ENCODE measurements at places on chromosomes 12 and 14.

DNA sequence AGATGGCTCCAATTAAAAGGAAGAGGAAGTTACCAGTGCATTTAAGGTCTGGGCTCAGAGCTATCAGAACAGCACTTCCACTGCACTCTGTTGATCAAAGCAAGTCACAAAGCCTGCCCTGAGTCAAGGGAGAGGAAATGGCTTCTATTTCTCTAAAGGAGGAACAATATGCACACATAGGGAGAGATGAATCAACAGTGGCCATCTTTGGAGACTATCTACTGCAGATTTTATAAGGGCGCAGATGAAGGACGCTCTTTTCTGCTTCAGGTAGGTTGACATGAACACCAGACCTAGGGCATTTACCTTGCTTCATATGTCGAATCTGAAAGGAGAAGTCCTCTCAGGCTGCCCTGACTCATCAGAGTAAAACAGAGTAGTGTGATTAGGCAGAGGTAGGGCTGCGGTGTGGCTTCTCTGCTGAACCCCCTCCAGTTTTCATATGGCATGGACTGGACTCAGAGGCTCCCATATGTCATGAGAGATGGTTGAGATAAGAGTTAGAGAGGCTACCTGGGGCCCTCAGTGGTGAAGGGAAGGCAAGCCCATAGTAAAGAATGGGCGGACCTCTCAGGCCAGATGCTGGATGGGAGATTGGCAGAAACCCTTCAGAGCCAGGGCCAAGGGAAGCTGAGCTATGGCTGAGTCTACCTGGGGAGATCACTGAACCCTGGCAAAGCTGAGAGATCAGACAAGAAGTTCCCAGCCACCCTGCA lies 84.4 kb downstream of the ARF6 start:
- DNase-seq, result no peak

DNA sequence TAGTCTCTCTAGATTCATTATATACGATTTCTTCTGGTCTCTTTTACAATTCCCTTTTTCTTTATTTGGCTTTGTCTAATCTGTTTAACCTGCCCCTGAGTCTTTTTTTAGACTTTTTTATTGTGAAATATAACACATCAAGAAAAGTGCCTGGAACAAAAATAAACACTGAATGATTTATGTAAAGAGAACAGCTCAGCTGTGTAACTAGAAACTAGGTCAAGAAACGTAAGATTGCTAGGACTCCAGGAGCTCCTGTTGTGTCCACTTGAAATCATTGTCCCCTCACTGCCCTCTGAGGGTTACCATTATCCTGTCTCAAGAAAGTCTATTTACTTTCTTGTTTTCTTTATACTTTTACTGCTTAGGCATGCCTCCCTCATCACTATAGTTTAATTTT lies 23.1 kb downstream of the EXD2 start:
- DNase-seq, result peak; percentile 8

- no peak for DNase-seq
Measured at GRCh38 chr12:105334001-105334400, 3.5 kb downstream of the C12orf75 start.

DNA sequence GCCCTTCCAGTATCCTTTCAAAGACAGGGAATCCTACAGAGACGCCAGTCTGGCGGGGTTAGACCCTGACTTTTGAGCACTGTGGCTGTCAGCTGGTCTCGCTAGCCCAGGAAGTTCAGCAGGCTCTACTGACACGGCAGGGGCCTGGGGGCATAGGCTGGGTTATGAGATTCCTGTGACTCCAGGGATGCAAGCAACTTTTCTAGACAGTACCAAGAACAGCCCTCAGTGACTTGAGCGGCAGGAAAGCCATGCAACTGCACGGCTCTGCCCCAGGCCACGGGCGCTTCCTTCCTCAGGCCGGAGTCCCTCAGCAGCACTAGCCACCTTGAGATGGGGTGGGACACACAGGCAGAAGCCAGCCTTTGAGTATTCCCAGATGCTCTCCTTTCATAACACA lies 5.1 kb upstream of the SIVA1 start:
- DNase-seq, result peak; percentile 32

DNA sequence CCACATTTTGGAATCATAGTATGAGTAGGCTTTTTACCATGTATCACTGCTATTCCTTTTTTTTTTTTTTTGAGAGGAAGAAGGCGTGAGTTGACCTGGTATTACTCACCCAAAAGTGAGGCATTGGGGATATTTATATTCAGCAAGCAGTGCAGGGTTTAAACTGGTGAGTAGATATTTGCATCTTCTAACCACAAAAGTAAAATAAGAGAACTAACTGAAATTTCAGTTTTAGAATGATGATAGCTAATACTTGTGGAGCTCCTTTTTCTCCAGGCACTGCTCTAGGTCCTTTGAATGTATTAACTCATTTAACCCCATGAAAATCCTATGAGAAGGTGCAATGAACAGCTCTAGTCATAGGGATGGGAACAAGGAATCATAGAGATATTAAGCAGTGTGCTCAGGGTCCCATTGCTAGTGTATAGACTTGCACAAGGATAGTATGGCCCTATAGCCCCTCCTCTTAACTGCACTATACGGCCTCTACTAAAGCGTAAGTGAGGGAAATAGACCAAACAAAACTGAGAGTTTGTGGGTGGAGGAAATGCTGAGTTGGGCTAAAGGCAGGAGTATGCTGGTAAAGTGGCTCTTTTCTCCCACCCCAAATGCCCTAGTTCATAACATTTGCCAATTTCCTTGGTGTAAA lies 104.3 kb upstream of the MAX start:
- DNase-seq, result no peak

DNA sequence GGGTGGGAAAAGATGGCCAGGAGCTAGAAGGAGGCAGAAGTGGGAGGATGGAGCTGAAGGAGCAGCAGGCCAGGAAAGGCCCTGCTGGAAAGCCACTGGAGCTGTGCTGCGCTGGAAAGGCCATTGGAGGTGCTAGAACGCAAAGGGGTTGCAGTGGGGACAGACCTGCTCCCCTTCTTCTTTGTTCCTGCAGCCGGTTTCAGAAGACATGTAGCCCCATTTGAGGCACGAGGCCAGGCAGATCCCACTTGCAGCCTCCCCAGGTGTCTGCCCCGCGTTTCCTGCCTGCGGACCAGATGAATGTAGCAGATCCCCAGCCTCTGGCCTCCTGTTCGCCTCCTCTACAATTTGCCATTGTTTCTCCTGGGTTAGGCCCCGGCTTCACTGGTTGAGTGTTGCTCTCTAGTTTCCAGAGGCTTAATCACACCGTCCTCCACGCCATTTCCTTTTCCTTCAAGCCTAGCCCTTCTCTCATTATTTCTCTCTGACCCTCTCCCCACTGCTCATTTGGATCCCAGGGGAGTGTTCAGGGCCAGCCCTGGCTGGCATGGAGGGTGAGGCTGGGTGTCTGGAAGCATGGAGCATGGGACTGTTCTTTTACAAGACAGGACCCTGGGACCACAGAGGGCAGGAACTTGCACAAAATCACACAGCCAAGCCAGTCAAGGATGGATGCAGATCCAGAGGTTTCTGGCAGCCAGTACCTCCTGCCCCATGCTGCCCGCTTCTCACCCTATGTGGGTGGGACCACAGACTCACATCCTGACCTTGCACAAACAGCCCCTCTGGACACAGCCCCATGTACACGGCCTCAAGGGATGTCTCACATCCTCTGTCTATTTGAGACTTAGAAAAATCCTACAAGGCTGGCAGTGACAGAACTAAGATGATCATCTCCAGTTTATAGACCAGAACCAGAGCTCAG lies 2.3 kb upstream of the GPR162 start:
- no peak for DNase-seq

- no peak for DNase-seq
Measured at GRCh38 chr12:84421103-84421502, 491.5 kb downstream of the SLC6A15 start.

GRCh38 chr12:92046557-92047392 lies 98.9 kb downstream of the BTG1 start:
- no peak for DNase-seq

GRCh38 chr12:122929812-122930211 lies 33.9 kb upstream of the VPS37B start:
- no peak for DNase-seq

- DNase-seq, result no peak
Measured at GRCh38 chr12:32836710-32837109, 59.9 kb downstream of the PKP2 start.

DNA sequence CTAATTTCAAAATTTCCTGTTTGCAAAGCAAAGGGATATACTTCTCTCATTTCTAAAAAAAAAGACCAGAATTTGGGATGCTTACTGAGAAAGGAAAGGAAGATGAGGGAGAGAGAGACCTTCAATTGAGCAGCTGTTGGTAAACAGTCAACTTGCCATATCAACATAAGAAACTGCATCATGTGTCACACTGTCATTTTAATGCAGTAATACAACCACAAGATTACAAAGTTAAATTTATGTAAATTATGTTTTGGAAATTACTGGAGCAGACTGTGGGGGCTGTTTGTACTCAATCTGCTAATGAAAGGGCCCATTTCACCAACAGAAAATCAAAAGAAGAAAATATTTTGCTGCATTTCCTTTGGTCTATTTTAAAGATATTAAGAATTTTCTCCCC lies 370.4 kb upstream of the TMPO start:
- DNase-seq, result no peak

DNA sequence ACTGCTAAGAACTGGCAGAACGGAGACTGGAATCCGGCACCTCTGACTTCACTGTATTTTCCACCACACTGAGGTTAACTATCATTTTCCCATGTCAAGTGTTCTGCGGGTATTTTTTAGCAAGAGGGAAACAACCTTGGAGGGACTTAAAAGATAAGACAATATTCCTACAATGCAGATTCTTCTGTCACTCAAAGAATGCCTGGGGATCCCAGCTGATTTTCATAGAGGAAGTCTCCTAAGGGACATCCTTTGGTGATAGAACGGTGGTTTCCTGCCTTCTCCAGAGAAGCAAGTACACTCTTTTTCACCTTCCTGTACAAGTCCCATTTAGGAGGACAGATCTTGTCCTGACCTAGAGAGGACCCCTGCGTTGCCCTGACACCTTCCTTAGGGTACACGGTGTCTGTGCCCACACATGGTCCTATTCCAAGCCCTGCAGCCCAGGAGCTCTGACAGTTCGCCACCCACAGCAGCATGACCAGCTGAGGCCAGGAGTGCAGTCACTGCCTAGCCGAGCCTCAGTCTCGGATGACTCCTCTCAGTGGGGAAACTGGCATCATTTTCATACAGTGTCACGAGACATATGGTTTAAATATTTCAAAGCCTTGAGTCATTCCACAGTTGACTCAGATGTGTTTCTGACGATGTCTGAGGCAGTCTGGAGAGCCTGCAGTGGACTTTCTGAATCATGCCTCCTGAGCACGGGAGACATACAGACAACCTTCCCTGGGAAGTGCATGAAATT lies 181.3 kb upstream of the FKBP4 start:
- peak; percentile 74 for DNase-seq

DNA sequence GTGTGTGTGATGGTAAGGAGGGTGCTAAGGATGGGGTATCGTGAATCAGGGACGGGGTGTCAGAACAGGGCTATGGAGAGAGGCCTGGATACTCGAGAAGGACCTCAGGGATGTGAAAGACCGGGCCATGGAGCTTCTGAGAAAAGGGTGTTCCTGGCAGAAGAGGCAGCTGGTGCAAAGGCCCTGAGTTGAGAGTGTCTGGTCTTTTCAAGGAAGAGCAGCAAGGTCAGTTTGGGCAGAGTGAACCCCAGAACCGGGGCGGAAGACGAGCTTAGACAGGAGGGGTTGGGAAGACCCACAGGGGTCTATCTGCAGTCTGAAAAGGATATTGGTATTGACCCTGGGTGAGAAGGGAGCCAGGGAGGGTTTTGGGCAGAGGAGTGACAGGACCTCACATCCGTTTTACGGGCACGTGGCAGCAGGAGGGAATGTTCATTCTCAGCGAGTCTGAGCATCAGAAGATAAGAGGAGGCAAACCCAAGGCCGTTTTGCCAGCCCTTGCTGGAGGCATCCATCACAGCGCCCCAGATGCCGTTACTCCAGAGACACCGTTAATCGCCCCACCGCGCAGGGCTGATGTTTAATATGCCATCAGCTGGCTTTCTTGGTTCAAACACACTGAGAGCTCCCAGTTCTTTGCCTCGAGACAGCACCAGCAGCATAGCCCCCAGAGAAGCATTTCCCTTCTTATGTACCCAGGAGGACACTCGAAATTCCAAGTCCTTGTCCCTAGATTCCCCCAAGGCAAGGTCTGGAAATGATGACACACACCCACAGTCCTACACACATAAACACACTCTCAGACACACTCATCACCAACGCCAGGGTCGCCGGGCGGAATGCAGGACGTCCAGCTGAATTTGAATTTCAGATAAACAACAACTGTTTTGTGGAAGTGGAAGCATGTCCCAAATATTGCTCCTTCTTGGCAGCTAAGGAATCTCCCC lies 41.4 kb upstream of the EML1 start:
- peak; percentile 63 for DNase-seq

DNA sequence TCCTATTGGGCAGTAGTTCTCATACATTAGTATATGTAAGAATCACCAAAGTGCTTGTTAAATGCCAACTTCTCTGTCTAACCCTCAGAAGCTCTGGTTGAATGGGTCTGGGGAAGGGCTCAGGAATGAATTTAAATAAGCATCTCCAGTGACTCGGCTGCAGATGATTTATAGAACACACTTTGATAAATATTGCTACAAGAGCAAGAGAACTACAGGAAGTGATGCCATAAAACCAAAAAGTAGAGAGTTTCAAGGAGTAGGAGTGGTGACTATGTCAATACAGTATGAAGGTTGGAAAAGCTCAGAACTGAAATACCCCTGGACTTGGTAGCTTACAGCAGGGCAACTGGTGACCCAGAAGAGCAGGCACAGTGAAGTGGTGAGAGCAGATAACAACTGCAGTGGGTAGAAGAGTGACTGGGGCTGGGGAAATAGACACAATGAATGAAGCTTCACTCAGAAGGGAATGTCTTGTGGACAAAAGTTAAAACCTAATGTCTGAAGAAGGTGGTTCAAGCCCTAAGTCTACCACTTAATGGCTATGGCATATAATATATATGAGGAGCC lies 8.0 kb upstream of the PLEKHA5 start:
- DNase-seq, result no peak

- DNase-seq, result peak; percentile 82
Measured at GRCh38 chr12:128336204-128337070, 69.5 kb downstream of the TMEM132C start.

GRCh38 chr12:6582196-6582595 lies 14.1 kb upstream of the NOP2 start:
- DNase-seq, result no peak

DNA sequence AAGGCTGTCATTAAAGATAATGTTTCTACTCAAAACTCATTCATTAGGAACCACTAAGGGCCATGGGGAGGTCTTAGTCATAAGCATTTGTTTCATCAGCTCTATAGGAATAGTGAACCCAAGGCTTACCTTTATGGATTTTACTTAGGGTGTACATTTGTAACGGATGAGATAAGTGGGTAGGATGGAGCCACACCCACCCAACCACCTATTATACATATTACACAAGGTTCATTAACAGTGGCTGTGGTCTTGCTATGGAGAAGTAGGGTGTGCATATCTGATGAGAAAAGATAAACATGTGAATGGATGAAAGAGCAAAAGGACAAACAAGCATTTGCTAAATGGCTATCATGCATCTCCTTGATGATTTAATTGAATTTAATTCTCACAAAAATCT lies 39.6 kb upstream of the ITPR2 start:
- DNase-seq, result no peak

GRCh38 chr14:84856751-84857534 lies 673.0 kb upstream of the FLRT2 start:
- peak; percentile 12 for DNase-seq

- DNase-seq, result no peak
Measured at GRCh38 chr12:116259800-116260577, 17.5 kb downstream of the MED13L start.

GRCh38 chr12:29320295-29321085 lies 60.5 kb downstream of the ERGIC2 start:
- no peak for DNase-seq
